Mucosa of gallbladder (tissue), 1 donor: ENCODE measurements at places on chromosomes 11 and 22. TPM values are rescaled to one million over a fixed set of nuclear protein-coding genes. Genes with fewer than 3 reads are reported as not detected.

JAM3 gene
- total RNA-seq: 50.3 TPM

TUB gene
- 11.3 TPM for total RNA-seq

C11orf21 gene
- total RNA-seq: 1.6 TPM

ADORA2A gene
- total RNA-seq: 4.1 TPM

PTPRCAP gene
- total RNA-seq: 14.7 TPM

FGF4 gene
- not detected for total RNA-seq

ATG16L2 gene
- 62.2 TPM for total RNA-seq

C11orf16 gene
- total RNA-seq: not detected

KDELR3 gene
- total RNA-seq: 22.8 TPM

GVQW3 gene
- total RNA-seq: 3.0 TPM

NCAM1 gene
- total RNA-seq: 20.3 TPM

PDE3B gene
- 7.5 TPM for total RNA-seq

RAB38 gene
- total RNA-seq: 5.9 TPM

NAP1L4 gene
- total RNA-seq: 135 TPM

TSGA10IP gene
- not detected for total RNA-seq

MADD gene
- total RNA-seq: 57.1 TPM

SPDYC gene
- total RNA-seq: not detected

RAB39A gene
- total RNA-seq: 1.6 TPM

PIH1D2 gene
- total RNA-seq: 4.3 TPM

PATE4 gene
- not detected for total RNA-seq

MS4A4E gene
- 3.5 TPM for total RNA-seq

C11orf98 gene
- 50.8 TPM for total RNA-seq

GGTLC3 gene
- not detected for total RNA-seq

OR5AR1 gene
- not detected for total RNA-seq

PHF21B gene
- 0.63 TPM for total RNA-seq

MYEOV gene
- total RNA-seq: 0.72 TPM

C11orf91 gene
- total RNA-seq: 0.26 TPM

P2RY6 gene
- 2.9 TPM for total RNA-seq

SCARF2 gene
- total RNA-seq: 17.6 TPM

GNG3 gene
- total RNA-seq: 0.40 TPM

SCYL1 gene
- 90.1 TPM for total RNA-seq

BCO2 gene
- 27.2 TPM for total RNA-seq

PGR gene
- total RNA-seq: 1.0 TPM

SEC14L2 gene
- total RNA-seq: 35.4 TPM
